Occipital lobe (tissue), 3 donors: ENCODE measurements at places on chromosomes 1 and 21.
A peak's percentile ranks its signal among the peaks of the same experiment; 100 is the strongest.

DNA sequence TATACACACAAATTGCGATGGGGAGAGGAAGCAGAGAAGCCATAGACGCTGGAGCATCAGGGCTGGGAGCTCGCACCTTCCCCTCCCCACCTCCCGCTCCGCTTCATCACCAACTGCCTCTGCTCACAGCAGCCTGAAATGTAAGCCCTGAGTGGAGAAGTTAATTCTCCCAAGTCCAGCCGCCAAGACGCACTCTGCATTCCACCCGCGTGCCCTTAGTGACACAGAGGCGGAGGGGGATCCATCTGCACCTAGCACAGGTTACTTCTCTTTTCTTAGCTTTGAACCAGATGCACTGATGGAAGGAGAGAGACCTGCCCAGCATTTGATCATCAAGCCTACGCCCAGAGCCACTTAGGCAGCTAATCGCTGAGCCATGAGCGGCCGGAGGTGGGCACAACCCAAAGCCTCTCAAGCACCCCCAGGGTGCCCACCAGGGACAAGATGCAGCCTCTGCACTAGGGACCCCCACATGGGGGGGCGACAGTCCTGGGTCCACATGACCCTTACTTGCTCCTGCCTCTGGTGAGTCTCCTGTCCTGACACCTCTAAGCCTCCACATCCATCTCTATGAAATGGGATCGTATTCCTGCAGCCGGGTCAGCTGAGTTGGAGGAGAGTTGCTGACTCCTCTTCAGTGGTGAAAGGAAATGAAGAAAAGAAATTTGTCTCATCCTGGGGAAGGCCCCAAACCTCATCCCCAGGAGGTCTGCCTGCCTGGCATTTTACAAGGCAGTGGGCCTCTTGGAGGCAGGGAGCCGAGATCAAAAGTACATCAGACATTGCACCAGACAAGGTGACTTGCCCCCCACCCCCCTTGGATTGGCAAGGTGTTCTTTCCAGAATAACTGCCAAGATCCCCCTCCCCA is 316.2 kb downstream of the MATN1 start:
- DNase-seq: no peak

DNA sequence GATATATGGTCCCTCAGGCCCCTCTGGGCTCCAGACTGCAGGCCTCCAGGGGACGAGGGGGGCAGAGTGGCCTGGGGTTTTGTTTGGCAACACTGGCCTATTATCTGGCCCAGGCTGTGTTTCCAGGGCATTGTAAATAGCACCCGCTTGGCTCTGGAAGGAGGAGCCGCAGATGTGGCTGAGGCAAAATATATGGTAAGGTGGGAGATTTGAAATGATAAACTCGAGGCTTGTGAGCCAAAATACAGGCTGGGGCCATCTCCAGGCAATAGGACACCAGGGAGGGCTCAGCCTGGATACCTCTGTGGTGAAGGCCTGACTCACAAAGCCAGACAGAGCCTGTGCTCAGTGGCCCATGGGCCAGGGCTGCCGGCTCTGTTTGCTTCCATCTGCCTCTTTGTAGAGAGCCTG is 14.0 kb downstream of the NAV1 start:
- DNase-seq: no peak

- no peak for DNase-seq
These were observed 871 bp downstream of the TUFT1 start for GRCh38 chr1:151540982-151541377.

DNA sequence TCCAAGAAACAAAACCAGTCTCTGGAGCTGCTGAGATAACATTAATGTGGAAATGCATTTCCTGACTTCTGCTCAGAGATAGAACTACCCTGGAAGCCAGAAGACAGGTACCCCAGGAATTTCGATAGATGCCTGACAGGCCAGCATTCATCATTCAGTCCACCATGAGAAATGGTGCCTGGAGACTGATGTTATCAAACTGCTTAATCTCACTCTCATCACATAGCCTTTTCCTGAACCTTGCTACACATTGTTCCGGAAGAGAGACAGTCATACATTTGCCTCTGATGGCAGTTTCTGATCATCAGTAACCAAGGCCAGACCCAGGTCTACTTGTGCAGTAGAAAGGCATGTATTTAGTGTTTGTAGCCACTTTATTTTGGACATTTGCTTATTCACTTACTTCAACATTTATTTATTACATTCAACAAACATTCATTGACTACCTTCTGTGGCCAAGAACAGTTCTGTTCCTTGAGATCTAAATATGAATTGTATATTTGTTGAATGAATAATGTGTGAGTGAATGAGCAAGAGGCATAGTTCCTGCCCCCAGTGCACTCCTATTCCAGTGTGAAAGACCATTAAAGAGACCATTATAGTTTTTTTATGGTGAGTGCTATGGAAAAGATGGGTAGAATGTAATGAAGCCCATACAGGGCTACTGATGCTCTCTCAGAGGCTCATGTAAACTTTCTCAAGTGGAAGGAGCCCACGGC is 485.7 kb downstream of the NUF2 start:
- DNase-seq: no peak

- DNase-seq: no peak
These were observed 66.3 kb downstream of the RAVER2 start for GRCh38 chr1:64811131-64811530.

GRCh38 chr1:60073605-60074278 is at the start of gene C1orf87:
Gene C1orf87 (minus strand): TSS chr1:60073770. CDS start chr1:60072643, 1,127 bp downstream.
- DNase-seq: no peak

GRCh38 chr1:229229721-229230139 is 41.2 kb upstream of the RAB4A start:
- peak; percentile 73 for DNase-seq

- peak; percentile 4 for DNase-seq
These were observed 256.6 kb downstream of the ST6GALNAC3 start for GRCh38 chr1:76330991-76331603.

GRCh38 chr1:87902830-87903229 is 574.1 kb downstream of the LMO4 start:
- no peak for DNase-seq

DNA sequence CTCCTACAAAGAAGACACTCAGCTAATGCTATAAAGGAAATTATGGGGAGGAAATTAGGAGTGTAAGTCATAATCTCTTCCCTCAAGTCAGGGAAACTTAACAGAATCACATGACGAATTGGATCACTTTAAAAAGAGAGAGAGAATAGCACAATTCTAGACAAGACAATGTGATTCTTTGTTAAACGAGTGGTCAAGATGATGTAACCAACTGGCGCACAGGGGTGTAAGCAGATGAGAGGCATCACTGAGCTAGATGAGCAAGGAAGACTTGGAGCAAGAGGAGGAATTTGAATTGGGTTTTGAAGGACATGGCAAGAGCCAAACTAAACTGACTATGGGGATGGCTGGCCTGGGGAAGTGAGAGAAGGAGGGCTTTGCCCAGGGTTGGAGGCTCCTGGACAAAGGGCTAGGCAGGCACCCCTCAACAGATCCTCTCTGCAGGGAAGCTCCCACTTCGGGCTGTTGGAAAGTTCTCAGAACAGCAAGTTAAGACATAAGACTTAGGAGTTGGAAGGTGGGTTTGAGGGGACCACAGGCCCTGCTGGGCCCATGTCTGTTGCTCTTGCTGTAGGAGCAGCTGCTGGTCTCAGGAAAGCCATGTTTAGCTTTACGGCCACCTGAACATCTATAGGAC is 123.9 kb upstream of the GRIK3 start:
- no peak for DNase-seq

- no peak for DNase-seq
These were observed 5.9 kb downstream of the ZDHHC18 start for GRCh38 chr1:26832249-26832960.

- DNase-seq: no peak
These were observed 405 bp upstream of the RAB29 start for GRCh38 chr1:205775717-205776056.

DNA sequence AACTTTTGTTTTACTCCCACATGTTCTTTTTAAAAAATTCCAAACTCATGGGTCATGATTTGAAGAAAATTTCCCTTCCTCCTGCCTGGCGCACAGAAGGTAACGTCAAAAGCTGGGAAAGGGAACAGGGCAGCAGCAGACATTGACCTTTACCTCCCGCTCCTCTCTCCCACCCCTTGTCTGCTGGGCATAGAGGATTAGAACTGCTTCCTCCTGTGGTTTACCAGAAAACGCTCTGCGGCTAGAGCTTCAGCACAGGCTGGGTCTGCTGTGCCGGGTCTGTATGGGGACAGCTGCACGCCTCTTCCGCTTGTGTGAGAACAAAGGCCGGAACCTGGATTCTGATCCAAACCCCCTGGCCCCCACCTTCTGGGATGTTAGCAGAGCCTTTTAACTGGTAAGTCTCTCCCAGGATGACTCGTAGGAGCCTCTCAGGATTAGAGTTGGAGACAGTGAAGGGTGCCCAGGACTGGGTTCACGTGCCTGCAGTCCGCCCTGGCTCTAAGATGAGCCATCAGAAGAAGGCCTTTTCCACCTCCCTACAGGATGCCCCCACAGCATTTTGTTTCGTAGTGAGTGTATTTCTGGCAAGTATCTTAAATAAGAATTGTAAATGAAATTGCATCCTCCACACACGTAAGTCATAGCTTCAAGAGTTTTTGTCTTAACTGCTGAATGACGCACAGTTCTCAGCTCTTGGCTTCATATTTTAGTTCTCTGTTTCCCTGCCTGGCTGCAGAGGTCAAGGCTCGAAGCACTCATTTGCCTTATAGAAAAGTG is 5.2 kb downstream of the H6PD start:
- no peak for DNase-seq

DNA sequence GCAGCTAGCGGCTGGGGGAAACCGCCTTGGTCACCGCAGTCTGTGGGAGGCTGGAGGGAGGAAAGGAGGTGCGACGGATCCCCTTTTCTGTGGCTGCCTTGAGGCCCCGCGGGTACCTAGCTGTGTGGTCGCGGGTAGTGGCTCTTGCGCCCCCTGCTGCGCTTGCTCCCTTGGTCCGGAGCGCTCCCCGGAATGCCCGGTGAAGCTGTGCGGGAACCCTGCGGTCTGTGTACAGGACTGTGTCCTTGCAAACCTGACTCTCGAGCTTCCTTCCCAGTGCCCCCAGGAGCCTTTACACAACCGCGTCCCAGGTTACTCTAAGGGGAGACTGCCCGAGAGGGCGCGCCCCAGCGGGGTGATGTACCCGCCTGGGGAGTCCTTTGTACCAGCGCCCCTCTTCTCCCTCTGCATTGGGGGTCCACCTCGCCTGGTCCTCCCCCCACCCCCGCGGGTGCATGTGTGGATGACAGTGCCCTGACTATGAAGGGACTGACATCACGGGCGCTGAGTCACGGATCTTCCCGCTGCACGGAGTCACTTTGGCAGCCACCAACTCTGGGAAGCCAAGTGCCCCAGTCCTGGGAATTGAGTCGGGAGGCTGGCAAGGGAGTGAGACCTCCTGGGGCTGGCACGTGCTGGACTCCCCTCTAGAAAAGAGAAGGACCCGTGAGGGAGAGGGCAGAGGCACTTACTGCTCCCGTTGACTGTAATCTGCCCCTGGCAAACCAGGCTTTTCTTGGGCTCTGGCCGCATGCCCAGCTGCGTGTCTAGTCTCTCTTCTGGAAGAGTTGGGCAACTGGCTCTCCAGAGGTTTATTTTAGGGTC is 816 bp downstream of the IL6R start:
- peak; percentile 75 for DNase-seq

DNA sequence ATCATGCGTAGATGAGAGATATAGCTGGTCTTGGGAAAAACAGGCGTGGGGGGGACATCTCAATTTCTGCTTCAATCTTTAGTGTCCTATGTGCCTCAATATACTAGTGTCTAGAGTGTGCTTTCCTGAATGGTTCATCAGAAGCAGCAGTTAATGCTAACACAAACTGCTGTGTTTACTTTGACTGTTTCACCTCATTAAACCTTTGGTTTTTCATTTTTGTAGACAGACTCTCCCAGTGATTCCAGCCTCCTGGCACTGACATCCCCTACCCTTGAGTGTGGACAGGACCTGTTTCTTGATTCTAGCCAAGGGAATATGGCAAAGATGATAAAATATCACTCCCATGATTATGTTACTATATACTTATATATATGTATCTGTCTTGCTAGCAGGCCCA is 37.6 kb downstream of the ZYG11A start:
- DNase-seq: no peak

DNA sequence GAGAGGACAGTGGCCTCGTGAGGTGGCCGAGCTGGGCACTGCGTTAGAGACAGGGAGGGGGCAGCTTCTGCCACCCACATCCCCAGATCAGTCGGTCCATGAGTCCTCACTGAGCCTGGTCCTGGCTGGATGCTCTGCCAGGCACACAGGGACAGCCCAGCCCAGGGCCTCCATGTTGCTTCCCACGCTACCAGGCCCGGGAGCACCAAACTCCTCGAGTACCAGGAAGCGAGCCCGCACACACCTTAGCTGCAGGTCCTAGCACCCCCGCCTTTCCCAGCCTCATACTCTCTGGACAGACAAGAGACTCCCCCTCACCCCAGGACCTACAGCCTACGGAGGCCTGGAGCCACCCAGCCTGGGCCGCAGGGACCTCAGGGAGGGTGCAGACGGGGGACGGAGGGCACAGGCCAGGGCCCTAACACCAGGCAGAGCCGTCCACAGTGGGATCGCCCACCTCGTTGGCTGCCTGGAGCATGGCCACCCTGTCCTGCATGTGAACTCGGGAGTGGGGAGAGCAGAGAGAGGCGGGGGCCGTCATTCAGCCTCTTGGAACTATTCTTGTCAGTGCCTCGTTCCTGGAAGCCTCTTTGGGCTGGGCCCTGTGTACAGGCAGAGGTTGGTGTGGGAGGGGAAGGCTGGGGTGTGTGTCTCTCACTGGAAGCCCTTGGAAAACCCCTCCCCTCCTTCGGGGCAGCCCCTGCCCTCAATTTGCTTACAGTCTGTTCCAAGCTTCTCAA is 90.9 kb upstream of the RUNX3 start:
- DNase-seq: no peak

DNA sequence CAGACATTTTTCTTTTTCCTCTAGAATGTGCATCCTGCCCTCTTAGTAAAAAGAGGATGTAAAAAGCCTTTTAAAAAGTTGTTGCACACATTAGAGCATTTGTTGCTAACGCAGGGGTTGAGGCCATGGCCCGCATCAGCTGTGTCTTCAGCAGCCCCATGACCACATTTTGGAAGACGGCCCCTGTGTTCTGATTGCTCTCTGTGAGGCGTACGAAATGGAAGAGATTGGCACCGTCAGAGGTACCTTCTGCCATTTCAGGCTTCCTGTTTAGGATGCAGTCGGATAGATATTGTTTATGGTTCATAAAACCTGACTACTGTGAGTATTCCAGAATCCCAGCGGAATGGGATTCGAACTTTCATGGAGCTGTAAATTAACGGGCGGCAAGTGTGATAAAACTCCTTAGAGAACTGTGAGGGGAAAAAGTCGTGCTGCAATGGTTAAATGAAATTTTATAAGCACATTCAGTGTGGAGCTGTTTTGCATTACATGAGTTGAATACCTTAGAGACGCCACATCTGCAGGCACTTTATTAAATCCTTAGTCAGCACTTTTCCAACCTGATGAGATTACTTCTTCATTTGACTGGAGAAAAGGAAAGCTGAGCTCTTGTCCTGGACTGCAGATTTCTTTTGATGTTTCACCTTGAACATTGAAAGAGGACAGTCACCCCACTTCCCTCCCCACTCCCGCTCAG is 273.9 kb downstream of the TM2D1 start:
- DNase-seq: no peak

DNA sequence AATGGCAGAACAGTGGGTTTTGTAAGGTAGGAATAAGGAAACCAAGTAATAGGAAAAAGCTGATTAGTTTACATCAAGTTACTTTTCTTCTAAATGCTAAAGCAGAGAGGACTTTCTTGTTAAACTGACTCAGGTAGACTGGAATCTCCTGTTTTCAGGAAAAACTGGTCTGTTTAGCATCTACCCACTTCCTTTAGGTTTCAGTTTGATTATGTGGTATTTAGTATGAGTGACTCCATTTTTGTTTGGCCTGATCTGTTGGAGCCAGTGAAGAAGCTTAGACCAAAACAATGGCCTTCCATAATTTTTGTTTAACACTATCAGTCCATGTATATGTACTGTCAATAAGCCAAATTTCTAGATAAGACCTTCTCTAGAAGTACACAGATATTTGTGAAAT is 88.4 kb downstream of the EPB41 start:
- DNase-seq: no peak
